ENCODE measurements at places on chromosomes 1 and 21.

DNA sequence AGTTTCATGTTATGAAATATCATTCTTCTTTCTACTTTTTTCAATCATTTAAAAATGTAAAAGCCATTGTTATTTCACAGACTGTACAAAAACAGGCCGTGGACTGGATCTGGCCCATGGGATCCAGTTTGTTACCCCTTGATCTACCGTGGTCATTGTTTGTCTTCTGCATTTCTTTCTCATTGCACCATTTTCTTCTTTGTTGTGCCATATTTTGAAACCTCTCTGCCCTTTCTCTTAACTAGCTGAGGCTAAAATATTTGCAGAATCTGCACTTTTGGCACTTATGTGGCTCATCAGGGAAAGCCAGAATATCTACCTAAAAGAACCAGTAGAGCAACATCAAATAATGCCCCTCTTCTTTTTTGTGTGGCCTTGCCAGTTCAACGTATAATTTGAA, 50.5 kb downstream of the DNAJC6 start:
- no peak overlapping the region for H3K4me3 ChIP-seq
- peaks cover 8% of the 10 kb centered on the region for H3K27me3 ChIP-seq
- H3K4me1 ChIP-seq = no peaks in the 10 kb centered on the region
- DNase-seq = no peak

DNA sequence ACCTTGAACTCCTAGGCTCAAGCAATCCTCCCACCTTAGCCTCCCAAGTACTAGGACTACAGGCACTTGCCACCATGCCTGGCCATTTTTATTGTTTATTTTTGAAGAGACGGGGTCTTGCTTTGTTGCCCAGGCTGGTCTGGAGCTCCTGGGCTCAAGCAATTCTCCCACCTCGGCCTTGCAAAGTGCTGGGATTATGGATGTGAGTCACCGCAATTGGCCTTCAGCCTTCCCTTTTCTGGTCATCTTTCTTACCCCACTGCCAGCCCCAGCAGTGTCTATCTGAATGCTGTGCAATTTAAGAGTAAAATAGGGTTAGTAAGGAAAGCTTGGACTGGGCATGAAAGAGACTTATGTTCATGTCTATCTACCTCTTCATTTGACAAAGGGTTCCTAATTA, 6.1 kb upstream of the KLF17 start:
- DNase-seq = no peak
- no peaks in the 10 kb centered on the region for H3K36me3 ChIP-seq
- no peaks in the 10 kb centered on the region for H3K4me1 ChIP-seq
- H3K27me3 ChIP-seq = peaks cover 6% of the 10 kb centered on the region
- no peak overlapping the region for H3K27ac ChIP-seq

DNA sequence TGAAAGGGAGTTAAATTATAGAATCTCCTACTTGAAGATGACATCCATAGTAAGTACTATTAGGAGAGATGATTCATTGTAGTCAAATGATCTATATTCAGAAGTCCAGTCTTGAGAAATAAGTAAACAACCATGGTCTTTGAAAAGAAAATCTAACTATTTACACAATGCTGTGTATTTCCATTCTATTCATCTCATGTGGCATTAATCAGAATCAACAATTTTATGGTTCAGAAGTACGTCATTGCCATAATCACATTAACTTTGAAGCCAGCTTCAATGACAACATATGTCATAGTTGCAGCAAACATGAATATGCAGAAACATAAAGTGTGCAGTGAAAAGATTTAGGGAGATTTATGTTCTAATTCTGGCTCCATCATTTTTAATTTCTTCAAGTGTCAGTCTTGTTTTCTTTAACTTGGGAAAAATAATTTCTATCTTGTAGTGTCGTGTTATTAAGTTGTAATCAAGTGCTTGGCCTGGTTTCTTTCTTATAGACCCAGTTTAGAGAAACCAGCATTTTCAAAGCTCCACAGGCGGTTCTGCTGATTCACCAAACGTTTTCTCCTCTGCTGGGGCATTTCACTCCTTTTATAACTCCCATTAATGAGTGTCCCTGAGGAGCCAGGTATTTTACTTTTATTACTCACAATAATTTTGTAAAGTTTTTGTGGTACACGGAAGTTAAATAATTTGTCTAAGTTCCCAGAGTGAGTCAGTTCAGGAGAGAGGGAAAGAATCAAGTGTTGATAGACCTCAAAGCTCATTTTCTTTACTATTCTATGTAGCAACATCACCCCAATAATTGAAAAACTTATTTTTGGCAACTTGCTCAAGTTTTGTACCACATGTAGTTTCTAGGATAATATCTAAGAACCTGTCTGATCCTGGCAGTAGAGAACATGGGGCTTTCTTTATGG, 35.9 kb upstream of the PTGS2 start:
- no peak for DNase-seq
- H3K36me3 ChIP-seq = no peaks in the 10 kb centered on the region
- H3K27me3 ChIP-seq = no peaks in the 10 kb centered on the region
- H3K27ac ChIP-seq = no peak overlapping the region

- no peaks in the 10 kb centered on the region for H3K27me3 ChIP-seq
- H3K36me3 ChIP-seq = no peaks in the 10 kb centered on the region
- no peak for DNase-seq
- peaks cover 25% of the 10 kb centered on the region for H3K4me1 ChIP-seq
- H3K27ac ChIP-seq = no peak overlapping the region
Measured at GRCh38 chr1:67436511-67437055, 6.4 kb upstream of the SERBP1 start.

GRCh38 chr21:41663805-41664788, 102.8 kb downstream of the RIPK4 start:
- H3K4me1 ChIP-seq = no peaks in the 10 kb centered on the region
- DNase-seq = no peak
- no peak overlapping the region for H3K27ac ChIP-seq
- H3K36me3 ChIP-seq = no peaks in the 10 kb centered on the region

DNA sequence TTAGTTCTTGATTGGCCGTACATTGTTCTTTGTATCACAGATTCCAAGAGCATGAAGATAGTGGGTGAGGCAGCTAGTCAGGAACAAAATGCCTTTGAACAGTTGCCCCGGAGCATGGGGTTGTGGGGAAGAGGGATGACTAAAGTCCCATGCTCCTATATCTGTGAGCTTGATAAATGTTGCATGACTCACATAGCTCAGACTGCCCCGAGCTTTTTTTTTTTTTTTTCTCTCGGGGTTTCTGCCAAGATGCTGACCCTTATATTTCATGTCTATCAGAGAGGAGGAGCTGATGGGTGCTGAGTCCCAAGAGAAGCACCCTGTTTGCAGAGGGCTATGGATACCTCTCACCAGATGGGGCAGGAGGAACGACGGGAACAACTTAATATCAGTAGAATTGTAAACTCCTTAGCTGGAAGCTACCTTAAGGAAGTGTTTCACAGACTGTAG, 40.6 kb downstream of the SRRM1 start:
- no peaks in the 10 kb centered on the region for H3K27me3 ChIP-seq
- no peak overlapping the region for H3K4me3 ChIP-seq
- no peak overlapping the region for H3K27ac ChIP-seq
- DNase-seq = no peak
- no peaks in the 10 kb centered on the region for H3K36me3 ChIP-seq
